Ureter (tissue), 1 donor: ENCODE measurements at places on chromosomes 7 and 10. TPM values are rescaled to one million over a fixed set of nuclear protein-coding genes. Genes with fewer than 3 reads are reported as not detected.

The DOCK4 gene
- 37.9 TPM for total RNA-seq

The ASZ1 gene
- not detected for total RNA-seq

The NIPSNAP2 gene
- total RNA-seq: 66.6 TPM

GRCh38 chr10:76160446-76161300, 729.2 kb downstream of the LRMDA start:
- DNase-seq: no peak

DNA sequence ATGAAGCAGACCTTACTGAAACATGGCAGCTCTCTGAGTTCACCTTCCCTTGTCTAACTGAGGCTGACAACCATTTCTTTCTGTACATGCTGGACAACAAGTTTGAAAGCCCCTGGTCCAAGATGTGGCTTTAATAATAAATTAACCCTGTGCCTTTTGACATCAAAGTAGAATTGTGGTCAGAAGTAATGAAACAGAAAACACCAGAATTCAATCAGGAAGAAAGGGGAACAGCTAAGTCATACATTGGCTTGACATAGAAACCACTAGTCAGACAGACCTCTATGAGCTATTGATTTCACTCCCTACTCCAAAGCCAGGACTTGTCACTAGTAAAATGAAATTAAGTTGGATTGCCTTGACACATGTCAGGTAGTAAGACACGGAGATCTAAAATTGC, 175.2 kb upstream of the ASAH2 start:
- DNase-seq: no peak

GRCh38 chr7:100914208-100914878, 18.7 kb upstream of the ACHE start:
- DNase-seq: no peak

DNA sequence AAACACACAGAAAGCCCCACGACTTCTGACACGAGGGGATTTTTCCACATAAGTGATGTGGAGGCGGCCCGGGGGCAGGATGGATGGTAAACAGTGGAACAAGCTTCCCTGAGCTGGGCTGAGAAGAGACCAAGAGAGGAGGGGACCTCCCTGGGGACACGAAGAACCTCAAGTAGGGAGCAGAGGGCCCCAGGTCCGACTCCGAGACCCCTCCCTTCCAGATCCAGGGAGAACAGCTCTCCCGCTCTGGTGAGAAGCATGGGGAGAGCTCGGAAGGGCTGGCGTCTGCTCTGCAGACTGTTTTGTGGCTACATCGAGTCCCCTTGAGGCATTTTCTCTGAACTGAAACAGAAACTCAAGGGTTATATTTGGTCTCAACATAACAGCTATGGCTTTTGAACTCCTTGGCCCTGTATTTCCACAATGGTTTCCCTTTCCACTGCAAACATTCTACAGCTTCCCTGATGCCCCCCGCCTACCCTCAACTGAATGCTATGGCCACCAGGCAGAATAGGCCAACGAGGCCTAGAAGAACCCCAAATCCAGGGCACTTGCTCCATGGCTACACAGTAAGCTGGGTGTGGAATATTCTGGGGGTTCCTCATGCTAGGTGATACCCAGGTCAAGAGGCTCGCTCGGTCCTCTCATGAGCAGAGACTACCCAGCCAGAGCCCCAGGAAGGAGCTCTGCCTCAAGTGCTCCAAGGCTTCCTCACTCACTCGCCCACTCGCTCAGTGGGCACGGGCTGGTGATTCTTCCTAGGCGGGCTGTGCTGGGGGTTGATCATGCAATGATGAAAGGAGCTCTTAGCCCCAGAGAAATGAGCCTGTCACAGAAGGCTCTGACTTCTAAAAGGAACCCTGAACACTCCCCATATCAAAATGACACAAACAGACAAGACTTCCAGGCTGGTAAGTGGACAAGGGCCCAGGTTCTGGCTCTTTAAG, 47.5 kb downstream of the FAM53B start:
- DNase-seq: no peak
